Central memory CD4-positive, alpha-beta T cell (primary cell): ENCODE measurements at places on chromosomes 4 and X.

GRCh38 chr4:165335163-165335703 is 7.8 kb downstream of the MSMO1 start:
- DNase-seq: no peak

- DNase-seq: no peak
These were observed 62.1 kb downstream of the GPRIN3 start for GRCh38 chr4:89245459-89245858.

- DNase-seq: peak; percentile 81
These were observed 25.3 kb downstream of the STIM2 start for GRCh38 chr4:26885912-26886274.

- DNase-seq: no peak
These were observed 12.0 kb upstream of the LRAT start for GRCh38 chr4:154731756-154732155.

DNA sequence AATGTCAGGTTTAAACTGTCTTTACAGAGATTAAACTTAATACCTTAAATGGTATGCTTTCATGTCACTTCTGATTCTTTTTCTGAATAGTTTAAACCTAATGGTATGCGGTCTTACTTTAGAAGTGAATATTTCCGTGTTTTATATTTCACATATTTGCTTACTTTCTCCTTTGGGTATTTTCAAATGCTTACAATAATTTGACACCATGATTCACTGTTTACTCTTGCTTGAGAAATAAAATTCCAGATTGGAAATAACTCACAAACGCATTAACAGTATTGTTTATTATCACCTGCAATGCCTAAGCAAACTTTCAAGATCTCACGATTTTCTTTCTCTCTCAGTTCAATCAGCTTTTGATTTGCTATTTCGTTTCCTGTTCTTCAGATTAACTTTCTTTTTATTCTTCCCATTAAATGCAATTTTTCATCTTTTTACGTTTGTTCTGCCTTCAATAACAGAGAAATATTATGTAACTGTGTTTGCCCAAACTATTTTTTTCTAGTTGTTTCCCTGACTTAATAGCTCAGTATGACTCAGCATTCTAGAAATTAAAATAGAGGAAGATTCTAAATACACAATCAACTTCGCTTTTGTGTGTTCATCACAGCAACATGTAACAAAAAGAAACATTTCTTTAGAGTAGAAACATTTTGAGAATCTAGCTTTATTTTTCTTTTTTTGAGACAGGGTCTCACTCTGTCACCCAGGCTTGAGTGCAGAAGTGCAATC is 955.5 kb upstream of the PRKX start:
- DNase-seq: no peak

- no peak for DNase-seq
These were observed 6.3 kb downstream of the PSAPL1 start for GRCh38 chr4:7428261-7429068.

- DNase-seq: no peak
These were observed 46.6 kb upstream of the CXCL8 start for GRCh38 chr4:73693811-73694210.

GRCh38 chr4:121822796-121823504 is 733 bp downstream of the CCNA2 start:
- peak; percentile 38 for DNase-seq

- DNase-seq: no peak
These were observed 16.9 kb downstream of the LHFPL1 start for GRCh38 chrX:112662559-112663427.

GRCh38 chr4:82136161-82136801 is 237.5 kb downstream of the HNRNPD start:
- DNase-seq: peak; percentile 24

GRCh38 chrX:45502396-45502795 is 301.7 kb upstream of the DIPK2B start:
- no peak for DNase-seq

- DNase-seq: no peak
These were observed 676.4 kb upstream of the INTU start for GRCh38 chr4:126956184-126956897.
